ENCODE measurements at places on chromosomes 6 and 20.

- no peak for DNase-seq
These were observed 369.0 kb downstream of the ARHGAP18 start for GRCh38 chr6:129340983-129341382.

DNA sequence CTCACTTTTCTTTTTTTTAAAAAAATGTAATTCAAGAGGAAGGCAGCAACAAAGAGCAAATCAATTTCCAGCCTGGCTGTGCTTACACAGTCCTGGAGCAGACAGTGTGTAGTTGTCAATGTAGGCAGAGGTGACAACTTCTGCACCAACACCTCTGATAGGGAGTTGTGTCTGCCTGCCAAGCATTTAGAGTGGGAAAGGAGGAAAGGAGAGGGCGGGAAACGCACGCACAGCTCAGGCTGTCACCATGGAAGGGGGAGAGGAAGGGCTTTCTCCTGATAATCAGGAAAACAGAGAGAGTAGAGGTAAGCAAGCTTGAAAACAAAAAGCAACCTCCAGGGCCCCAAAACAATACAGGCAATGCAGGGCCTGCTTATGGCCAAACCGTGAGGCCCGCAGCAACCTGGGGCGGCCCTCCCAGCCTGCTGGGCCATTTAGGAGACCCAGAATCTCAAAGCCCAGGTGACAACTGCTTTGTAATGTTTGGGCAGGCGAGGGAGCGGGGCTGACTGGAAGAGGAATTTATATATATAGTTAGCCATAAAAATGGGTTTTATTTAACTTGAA is 41.5 kb upstream of the GFOD1 start:
- no peak for DNase-seq

DNA sequence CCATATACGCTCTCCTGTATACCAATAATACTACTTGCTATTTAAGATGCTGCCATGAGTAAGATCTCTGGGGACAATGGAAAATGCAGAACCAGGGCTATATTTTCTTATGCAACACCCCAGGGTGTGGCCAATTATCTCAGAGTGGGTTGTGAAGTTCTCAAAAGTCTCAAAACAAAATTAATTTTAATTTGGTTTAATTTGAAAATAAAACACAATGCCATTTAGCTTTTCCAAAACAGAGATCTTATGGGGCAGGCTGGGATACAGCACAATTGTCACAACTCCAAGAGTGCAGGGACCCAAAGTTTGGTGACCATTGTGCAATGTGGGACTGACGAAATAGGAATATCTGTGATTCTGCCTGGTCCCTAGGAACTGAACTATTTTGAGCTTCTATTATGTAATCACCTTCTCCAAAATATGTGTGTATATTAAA is 43.1 kb downstream of the MBOAT1 start:
- DNase-seq, result no peak

DNA sequence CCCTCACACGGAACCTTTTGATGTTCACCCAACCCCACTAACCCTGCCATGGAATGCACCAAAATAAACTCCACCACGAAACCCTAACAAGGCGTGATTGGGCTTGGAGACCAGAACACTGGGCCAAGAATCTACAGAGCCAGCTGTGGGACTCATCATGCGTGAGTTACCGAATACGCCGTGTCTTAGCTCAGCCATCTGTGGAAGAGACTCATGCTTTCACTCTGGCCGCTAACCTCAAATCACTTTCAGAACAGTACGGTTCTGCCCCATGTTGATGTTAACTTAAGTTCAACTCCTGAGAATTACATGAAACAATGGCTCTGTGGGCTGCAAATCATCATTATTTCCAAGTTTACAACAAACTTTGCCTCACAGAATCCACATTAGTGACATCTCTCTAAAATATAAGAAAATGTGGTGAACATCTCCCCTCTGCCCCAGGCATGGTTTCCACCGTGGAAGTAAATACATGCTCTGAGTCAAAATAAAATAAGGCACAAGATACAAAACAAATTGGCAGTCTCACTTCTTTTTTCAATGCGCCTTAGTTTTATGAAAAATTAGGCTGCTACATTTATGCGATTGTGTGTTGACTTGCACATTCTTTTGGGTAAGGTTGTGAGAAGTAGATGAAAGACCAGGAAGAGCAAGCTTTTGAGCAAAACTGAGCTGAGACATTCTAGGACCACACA is 308.9 kb upstream of the EXOC2 start:
- no peak for DNase-seq

DNA sequence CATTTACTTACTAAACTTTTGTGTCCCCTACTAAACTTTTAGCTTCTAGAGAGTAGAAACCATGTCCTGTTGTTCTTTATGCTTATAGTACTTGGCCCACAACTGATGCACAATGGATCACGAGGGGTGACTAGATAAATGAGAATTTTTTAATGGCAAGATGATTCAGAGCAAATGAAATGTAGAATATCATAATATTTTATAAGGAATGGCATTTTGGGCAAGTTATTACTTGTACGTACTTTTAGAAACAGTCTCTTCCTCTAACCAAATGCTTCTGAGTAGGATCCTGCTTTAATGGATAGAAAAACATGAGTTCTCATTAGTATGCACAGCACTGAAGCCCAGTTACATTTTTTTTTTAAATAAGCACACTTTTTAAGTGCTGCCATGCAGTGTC is 336.3 kb downstream of the NRN1 start:
- no peak for DNase-seq

DNA sequence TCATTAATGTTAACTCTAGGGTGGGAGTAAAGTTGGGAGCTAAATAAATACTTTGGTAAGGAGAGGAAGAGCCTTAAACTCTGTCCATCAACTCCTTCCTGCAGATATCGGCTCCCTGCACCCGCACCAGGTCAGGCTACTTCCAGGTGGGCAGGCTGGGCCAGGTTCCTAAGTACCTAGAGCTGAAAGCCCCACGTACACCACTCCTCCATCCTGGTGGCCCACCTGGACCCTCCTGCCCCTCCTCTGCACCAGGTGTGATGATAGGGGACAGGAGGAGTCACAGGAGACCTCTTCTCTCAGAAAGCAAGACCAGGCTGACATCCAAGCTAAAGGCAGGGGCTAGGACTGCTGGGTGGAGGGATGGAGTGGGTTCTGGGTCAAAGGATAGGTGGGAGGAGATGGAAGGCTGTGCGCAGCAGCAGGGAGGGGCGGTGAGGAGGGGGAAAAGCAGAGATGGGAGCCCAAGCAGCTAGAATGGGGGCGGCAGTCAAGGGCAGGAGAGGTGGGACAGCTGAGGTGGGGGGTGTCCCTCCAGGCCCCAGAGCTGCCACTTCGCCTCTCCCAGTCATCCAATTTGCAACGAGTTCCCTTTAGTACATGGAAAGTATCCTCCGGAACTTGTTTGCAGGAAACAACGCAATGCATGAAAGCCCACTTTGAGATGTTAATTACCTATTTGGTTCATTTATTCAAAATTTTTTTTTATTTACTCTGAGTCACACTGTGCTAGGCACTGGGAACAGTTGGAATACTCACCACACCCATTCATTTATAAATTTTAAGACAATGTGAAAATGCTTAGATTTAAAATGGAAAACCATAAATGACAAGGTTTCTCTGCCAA is 15.2 kb upstream of the TOX2 start:
- no peak for DNase-seq

GRCh38 chr6:80636689-80637088 is 530.2 kb downstream of the BCKDHB start:
- DNase-seq, result no peak

DNA sequence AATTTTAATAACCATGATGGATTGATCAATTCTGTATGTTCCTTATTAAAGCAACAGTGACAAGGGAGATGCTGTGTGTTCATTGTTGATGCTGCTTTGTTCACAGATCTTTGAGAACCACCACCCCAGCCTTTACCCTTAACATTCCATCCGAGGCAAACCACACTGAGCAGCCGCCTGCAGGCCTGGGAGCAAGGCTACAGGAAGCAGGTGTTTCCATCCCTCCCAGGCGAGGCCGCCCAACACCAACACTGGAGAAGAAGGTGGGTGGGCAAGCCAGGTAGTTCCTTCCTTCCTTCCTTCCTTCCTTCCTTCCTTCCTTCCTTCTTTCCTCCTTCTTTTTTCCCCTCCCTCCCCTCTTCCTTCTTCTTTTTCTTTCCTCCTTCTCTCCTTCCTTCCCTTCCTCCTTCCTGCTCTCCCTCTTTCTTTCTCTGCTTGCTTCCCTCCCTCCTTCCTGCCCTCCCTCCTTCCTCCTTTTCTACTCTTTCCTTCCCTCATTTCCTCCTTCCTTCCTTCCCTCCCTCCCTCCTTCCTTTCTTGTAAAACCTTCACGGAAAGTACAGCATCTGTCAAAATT is 13.7 kb downstream of the TTLL2 start:
- DNase-seq, result no peak

- no peak for DNase-seq
These were observed 261.2 kb downstream of the CLIC5 start for GRCh38 chr6:45754432-45754831.

DNA sequence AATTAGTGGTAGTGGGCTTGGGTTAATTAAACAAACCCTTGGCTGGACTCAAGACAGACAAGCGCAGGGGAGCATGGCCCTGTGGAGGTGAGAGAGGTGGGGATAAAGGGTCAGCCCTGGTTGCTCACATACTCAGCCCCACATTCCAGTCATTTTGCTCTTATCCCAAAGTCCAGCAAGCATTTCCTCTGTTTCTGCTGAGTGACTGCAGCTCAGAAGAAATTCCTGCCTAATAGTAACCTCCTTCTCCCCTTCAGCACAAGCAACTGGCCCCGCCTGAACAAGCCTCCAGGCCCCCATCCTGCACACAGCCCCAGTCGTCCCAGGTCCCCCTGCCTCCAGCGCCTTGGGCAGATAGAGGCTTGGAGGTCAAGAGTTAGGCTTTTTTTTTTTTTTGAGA is 3.6 kb upstream of the TFEB start:
- DNase-seq, result no peak

DNA sequence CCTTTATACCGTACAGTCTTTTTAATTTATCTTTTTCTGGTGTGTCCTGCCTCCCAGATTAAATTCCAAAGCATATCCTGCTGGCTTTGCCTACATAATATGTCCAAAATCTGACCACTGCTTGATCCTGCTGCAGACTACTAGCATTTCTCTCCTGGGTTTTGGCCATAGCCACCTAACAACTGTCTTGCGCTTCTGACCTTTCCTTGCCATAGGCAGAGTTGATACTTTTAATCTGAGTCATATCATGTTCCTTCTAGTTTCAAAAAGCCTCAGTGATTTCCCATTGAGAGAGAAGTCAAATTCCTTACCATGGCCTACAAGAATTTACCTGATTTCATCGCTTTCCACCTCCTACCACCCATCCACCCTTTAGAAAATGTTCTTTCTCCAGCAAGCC is 104.8 kb downstream of the BCKDHB start:
- DNase-seq, result no peak

DNA sequence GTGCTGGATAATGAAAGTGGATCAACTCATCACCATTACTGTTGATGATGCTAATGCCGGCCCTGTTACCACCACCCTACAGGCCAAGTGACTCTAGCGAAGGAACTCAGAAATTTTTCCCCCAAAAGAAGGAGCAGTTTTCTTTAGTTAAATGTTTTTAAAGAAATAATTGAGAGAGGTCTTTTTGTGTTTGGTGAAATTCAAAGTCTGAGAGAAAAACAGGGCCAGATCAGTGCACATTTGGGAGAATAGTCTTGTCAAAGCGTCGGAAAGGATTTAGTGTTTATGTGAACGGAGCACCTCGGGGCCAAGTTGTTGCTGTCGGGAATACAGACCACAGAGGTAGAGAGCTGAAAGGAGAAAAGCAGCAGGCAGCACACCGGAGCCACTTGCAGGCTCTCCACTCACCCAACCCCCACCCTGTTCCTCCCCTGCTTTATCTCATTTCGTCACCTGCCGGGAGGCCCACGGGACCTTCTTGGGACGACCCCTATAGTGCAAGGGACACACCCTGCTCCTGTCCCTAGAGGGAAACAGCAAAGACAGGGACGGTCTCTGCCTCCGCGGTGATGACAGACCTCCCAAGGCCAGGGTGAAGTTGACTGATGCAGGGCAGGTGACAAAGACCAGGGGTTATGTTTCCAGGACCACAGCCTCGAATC is 6.8 kb downstream of the TFAP2B start:
- no peak for DNase-seq

- no peak for DNase-seq
These were observed 17.9 kb upstream of the NELFCD start for GRCh38 chr20:58963060-58963584.

DNA sequence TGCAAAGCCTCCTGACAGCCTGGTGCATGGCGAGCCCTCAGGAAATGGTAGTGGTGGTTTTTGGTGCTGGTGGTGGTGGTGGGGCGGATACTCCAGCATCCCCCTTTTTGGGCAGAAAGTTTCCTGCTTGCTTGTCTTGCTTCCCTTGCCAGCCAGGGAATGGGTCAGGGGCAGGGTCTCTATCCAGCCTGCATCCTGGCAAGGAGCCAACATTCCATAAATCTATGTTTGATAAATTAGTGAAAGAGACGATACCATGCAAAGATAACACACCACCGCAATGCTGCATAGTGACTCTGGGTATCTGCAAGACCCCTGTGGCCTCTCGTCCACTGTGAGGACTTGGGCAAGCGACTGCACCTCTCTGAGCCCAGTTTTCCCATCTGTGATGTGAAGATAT is 246.2 kb downstream of the LRFN2 start:
- DNase-seq, result no peak

DNA sequence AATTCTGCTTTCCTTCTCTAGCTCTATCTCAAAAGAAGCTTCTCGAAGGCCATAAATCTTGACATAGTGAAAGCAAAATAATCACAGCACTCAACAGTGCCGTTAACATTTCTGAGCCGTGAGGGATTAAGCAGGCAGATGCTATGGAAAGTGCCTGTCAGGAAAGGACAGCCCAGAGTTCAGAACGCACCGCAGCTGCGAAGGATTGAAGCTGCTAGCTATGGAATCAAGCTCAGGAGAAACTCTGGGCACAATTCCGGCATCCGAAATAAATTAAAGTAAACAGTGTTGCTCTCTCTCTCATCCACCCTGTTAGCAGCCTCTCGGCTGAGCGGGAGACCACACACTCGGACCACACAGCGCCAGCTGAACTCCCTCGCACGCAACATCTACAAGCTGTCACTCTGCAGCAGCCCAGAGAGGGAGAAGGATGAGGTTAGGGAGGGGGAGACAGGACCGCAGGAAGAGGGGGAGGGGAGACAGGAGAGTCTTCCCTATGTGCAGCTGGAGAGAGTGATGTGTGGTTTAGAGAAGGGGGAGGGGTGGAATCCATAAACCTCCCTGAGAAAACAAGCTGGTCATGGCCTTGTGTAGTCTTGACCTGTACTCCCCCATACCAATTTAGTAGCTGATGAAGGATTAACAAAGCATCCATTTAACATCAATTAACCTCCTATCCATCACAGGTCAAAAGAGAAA is 9.0 kb downstream of the EXOC2 start:
- no peak for DNase-seq

GRCh38 chr20:14745830-14746229 is 408.4 kb upstream of the FLRT3 start:
- DNase-seq, result no peak

Data from activated effector memory CD4-positive, alpha-beta T cell treated with anti-CD3 and anti-CD28 coated beads, Interleukin-2, amount 50 U/mL, for 16 hours (primary cell).